ENCODE measurements at places on chromosomes 7 and 10. TPM values are rescaled to one million over a fixed set of nuclear protein-coding genes. Genes with fewer than 3 reads are reported as not detected.

Gene IDE
- total RNA-seq = 19.2 TPM

Gene BMPR1A
- total RNA-seq = 47.3 TPM

Gene CTAGE4
- 0.32 TPM for total RNA-seq

Gene OGDH
- total RNA-seq = 48.1 TPM

Gene HOXA10
- total RNA-seq = not detected

Data from bronchial smooth muscle cell (primary cell).